ENCODE measurements at places on chromosomes 4 and X.

DNA sequence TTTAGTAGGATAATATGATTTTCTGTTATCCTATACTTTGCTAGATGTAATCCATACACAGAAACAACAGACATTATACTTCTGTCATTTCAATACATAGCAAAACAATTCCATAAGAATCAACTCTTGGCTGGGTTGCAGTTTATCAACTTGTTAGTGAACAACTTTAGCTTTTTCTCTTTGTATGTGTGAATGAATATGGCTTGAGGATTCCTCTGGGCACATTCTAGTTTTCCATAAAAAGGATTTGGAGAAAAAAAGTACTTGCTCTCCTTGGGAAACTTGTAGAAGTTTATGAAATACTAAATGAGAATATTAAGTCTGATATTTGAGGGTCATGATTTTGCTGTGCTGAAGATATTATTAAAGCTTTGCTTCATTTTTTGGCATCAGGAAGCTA, 210.7 kb upstream of the GIMD1 start:
- no peak for DNase-seq

DNA sequence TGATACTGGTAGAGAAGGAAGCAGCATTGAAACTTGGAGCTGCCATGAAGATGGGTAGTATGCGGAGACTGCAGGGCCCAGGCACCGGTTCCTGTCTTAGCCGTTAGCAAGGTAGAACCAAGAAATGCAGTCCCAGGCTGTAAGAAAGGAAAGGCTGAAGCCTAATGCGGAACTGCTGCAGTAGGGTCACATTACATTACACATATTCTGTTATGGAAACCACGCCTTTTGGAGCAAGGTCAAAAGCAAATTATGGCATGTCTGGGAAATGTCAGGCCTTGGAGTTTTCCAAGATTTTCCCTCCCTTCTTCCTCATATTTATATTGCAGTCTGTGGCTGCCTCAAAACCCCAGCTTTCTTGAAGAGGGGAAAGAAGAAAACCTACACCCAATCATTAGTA, 204.8 kb upstream of the RASGEF1B start:
- no peak for DNase-seq

DNA sequence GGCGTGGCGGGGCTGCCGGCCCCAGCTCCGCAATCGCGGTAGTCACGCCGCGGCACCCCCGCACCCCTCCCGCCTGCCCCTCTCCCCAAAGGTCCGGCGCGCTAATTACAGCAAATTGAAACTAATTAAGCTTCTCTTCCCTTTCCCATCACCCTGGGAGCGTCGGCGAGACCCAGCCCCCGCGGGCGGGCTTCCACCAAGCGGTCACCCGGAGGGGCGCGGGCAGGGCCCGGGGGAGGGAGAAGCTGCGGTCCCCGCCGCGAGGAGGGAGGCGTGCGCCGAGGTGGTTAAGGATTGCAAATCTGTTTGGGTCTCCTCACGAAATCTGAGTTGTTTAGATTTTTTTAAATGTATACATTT, 13.1 kb downstream of the ARX start:
- no peak for DNase-seq

- no peak for DNase-seq
These were observed 396.5 kb downstream of the DTHD1 start for GRCh38 chr4:36677874-36678273.

DNA sequence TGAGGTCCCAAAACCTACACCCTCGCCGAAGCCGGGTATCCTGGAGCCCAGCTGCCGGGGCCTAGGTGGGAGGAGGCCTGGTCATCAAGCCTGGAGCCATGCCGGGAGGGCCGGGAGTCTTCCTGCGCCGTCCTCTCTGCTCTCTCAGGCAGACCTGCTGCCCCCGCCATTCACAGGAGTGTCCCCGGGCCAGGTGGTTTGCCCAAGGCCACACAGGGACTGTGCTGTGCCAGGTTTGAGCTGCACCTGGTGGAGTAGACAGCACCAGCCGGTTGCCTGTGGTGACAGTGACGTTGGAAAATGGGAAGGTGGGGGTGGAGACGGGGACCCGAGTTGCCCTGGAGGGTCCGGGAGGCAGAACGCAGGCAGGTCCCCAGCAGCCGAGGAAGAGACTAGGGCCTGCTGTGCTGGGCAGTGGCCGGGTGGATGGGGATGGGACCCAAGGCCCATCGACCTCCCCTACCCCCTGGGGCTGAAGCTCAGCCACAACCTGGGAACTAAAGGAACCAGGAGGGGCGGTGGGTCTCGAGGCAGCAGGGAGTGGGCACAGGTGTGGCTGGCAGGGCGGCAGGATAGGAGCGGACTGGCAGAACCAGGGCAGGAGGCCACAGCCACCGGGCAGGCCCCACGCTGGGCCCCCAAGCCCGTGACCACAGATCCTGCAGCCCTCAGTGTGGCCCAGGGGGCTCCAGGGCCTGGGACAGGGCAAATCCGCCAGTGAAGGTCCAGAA, 9.5 kb downstream of the DOK7 start:
- no peak for DNase-seq

DNA sequence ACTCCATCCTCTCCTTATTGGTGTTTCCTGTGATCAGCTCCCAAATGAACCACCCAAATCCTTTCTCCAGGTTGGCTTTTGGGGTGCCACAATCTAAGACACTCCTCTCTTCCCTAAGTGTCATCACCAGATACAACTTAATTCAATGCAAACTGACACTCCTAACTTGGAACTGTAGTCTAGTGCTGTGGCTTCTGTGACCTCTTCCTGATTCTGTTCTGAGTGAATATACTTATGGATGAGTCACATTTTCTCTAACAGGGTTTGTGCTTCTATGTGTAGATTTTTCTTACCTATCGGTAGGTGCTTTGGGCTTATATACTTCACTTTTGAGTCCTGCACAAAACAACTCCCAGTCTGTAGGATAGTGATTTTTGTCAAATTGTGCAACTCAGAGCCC, 141.3 kb upstream of the MAOA start:
- no peak for DNase-seq
